ACHN (cell line): ENCODE measurements at places on chromosomes 1 and 21.
A peak's percentile ranks its signal among the peaks of the same experiment; 100 is the strongest.

DNA sequence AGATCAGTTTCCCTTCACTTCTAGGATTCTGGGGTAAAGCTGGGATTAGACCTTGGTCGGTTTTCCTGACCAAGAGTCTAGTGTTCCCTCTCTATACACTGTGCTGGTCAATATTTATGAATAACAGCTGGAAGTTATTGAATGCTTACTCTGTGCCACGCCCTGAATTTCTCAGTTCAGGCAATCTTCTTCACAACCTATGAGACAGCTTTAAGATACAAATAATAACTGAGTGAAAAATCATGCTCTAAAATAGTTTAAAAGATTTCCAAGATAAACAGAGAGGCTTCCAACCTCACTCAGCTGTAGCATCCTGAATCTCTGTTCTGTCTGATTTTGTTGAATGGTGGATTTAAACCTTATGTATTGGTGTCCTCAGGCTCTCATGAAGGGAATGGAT is 72.2 kb downstream of the GNG12 start:
- no peak for DNase-seq

- DNase-seq, result no peak
Observed at GRCh38 chr1:184025242-184025675, 12.3 kb downstream of the COLGALT2 start.

DNA sequence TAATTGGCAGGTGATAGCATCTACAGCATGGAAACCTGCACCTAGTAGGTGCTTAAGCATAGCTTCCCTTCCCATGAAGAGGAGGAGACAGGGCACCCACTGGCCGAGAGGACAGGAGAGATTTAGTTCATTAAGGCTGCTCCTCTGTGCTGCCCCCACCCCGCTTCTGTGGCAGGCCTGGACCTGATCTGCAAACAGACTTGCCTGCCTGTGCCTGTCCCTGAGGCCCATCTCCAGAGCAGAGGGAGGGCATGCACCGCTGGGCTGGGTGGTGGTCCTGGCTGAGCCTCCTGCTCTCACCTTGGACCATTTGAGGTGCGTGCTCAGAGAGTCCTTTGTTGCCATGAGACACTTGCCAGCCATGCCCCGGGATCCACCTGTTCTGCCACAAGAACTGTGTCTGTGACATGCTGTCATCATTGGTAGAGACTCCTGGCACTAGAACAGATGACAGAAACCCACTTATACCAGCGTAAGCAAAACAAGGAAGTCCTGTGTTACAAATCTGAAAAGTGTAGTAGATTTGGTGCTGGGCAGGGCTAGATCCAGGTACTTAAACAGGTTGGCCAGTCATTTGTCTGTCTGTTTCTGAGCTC is 55.6 kb downstream of the PTPRF start:
- no peak for DNase-seq

- no peak for DNase-seq
Observed at GRCh38 chr1:59475737-59476136, 178.8 kb downstream of the FGGY start.

- DNase-seq, result no peak
Observed at GRCh38 chr1:159704481-159704880, 9.9 kb downstream of the CRP start.

DNA sequence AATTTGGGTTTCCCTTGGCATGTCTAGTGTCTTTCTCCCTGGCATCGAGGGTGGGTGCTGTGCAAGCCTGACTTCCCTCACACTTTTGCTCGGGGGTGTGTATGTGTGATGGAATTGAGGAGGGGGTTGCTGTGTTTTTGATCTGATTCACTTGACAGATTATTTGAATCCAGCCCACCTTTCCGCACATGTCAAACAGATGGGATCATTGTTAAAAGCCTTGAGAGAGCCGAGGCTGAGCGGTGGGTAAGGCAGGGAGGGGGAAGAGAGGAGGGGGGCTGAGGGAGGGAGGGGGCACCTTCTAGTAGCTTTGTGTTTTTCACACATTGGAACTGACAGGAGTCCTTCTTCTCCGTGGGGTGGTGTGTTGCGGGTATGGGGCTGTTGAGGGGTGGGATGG is 90.0 kb downstream of the PAPPA2 start:
- DNase-seq, result no peak

DNA sequence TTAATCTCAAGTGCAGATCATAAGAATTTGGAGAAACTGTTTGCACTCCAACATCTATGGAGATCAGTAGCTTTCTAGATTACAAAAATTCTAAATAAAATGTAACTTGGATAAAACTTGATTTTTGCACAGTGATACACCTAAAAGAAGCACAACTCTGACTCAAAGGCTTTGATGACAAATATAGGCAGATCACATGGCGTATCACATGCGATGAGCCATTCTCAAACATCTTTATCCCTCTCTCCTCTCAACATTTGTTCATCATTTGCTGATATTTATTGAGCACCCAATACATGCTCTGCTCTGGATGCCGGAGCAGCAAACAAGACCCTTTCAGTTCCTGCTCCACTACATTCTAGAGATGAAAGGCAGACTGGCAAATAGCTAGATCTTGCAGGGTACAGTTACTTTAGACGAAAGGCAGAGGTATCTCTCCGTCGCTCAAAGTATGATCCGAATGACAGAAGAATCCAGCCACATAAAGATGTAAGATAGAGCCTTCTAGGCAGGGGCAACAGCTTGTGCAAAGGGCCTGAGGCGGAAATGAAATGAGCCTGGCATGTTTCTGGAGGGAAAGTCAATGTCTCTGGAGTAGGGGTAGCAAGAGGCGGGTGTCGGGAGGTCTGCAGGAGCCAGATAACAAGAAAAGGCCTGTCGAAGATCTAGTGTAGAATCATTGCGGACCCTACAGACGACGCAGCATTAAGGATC is 145.8 kb upstream of the ERRFI1 start:
- no peak for DNase-seq

DNA sequence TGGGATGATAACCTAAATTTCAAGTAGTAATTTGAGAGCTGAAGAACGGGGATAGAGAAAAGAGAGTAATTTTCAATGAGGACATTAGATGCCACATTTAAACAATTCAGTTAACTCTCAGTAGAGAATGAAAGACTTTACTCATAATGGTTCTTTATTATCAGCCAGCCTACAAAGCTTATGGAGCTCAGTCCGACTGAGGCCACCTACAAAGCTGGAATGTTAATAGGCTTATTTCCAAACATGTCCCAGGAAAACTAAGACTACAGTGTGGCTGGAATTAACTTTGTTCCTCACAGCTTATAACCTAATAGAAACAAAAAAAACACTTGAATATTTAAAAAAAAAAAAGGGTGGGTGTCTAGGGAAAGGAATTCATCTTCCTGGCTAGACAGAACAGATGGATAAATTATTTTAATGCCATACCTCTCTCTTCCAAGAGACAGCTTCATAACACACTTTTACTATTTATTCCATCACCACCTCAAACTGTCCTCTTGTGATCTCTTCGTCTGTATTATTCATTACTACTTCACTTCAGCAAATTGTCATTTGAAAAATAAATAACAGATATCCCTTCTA is 9.8 kb downstream of the SLC19A2 start:
- no peak for DNase-seq

GRCh38 chr1:3774946-3775489 is 2.5 kb downstream of the SMIM1 start:
- peak; percentile 46 for DNase-seq

- peak; percentile 51 for DNase-seq
Observed at GRCh38 chr1:238469146-238469631, 578.5 kb upstream of the ZP4 start.

DNA sequence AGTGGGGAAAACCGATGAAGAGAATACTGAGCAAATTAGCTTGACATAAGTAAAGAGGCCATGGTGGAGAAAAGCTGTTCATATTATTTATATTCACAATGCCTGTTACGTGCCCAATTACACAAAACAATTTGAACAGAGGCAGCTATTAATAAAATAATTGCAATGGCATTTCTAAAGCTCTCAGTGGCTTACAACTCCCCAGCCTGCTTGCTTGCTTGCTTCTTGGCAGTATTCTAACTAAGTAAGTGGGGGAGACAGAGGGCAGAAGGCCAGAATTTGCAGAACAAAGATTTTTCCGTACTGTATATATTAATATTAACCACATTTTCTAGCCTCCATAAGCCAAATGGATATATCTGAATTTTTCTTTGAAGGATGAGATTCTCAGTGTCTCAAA is 12.9 kb downstream of the PTPN14 start:
- no peak for DNase-seq

- DNase-seq, result no peak
Observed at GRCh38 chr1:18947570-18947969, 8.9 kb downstream of the IFFO2 start.

GRCh38 chr1:45952072-45952471 is 148.7 kb downstream of the MAST2 start:
- DNase-seq, result no peak

DNA sequence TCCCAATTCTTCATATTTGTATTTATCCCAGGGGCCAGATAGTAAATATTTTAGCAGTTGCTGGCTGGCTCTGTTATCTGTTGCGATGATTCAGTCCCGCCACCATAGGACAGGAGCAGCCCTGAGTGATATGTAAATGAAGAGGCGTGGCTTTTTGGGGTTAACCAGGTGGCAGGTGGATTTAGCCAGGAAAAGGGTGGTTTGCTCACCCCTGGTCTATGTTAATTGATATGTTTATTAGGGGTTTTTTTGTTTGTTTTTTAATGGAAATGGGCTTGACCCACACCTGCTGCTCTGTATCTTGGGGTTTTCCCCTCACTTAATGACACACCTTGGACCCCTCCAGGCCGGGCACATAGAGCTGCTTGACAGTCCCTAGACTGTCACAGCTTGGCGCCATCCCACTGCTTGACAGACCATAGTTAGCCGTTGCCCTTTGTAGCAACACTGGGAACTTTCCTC is 62.8 kb downstream of the PIK3CD start:
- no peak for DNase-seq

GRCh38 chr1:201697174-201697573 is 131.8 kb upstream of the IPO9 start:
- no peak for DNase-seq

DNA sequence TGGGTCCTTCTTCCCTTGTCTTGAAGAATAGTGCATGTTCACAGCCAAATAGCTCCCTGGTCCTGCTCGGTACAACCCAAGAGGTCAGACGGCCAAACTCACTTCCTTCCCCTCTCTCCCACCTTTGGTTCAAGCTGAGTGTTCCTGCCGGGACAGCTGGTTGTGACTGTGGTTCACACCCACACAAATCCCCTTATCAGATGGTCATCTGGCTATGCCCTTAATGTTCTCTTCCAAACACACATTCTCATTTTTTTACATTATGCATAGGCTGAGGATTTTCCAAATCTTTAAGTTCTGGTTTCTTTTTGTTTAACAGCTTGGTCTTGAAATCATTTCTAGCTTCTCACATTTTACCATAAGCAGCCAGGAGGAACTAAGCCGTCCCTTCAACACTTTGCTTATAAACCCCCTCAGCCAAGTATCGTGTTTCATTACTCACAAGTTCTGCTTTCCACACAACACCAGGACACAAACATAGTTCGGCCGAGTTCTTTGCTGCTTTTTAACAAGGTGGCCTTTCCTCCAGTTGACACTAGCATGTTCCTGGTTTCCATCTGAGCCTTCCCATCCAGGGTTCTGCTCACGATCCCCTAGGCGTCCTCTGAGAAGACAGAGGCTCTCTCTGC is 19.7 kb upstream of the TSPEAR start:
- no peak for DNase-seq

- DNase-seq, result no peak
Observed at GRCh38 chr1:1955621-1956094, 36.6 kb upstream of the TMEM52 start.

DNA sequence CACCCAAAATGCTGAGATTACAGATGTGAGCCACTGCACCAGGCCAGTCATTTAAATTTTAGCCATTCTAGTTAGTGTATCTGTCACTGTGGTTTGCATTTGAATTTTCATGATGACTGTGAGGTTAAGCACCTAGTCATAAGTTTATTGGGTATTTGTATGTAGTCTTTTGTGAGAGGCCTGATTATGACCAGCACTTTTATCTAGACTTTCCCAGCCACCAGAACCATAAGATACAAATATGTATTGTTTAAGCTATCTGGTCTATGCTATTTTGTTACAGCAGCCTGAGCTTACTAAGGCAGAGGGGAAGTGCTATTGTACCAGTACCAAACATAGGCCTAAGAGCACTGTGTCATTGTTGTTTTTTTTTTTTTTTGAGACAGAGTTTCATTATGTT is 19.9 kb upstream of the DNAJC6 start:
- no peak for DNase-seq

- DNase-seq, result no peak
Observed at GRCh38 chr1:94559921-94560320, 18.4 kb upstream of the F3 start.

GRCh38 chr1:82818586-82818985 is 1017.9 kb downstream of the ADGRL2 start:
- no peak for DNase-seq

- DNase-seq, result no peak
Observed at GRCh38 chr1:29519788-29520110, 283.4 kb downstream of the PTPRU start.

- DNase-seq, result no peak
Observed at GRCh38 chr1:101965341-101965740, 31.4 kb downstream of the OLFM3 start.

- no peak for DNase-seq
Observed at GRCh38 chr1:12527564-12527963, 90.4 kb downstream of the DHRS3 start.

- DNase-seq, result no peak
Observed at GRCh38 chr1:88737338-88737927, 53.4 kb downstream of the PKN2 start.
